Brain pericyte (primary cell): ENCODE measurements at places on chromosomes 16 and 17.

GRCh38 chr17:80195671-80196529 is 24.2 kb downstream of the SGSH start:
- DNase-seq, result no peak

DNA sequence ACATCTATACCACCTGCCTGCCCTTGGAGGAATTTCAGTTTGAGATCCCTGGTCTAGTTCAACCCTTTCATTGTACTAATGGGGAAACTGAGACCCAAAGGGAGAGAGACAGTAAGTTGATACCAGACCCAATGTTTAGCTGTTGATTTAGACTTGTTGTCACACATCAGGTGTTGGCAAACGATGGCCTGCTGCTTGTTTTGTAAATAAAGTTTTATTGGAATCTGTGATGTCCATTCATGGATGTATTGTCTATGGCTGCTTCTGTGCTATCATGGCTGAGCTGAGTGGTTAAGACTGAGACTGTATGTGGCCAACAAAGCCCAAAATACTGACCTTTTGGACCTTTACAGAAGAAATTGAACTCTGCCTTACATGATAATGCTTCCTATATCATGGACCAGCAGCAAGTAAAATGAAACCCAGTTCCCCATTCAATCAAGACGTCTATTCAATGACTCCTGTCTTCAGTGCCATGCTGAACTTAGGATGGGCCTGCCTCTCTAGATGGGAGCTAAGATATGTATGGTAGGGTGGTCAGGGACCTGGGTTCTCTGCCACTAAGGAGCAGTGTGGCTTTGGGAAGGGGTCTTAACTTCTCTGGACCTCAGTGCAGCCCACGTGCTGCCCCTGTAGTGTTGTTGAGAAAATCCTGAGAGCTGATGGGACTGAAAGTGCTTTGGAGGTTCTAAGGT is 111.0 kb downstream of the IRX5 start:
- no peak for DNase-seq

GRCh38 chr16:65123396-65124211 is 1.7 kb upstream of the CDH11 start:
- DNase-seq, result no peak

- no peak for DNase-seq
Measured at GRCh38 chr16:11084484-11084875, 140.1 kb downstream of the CLEC16A start.

DNA sequence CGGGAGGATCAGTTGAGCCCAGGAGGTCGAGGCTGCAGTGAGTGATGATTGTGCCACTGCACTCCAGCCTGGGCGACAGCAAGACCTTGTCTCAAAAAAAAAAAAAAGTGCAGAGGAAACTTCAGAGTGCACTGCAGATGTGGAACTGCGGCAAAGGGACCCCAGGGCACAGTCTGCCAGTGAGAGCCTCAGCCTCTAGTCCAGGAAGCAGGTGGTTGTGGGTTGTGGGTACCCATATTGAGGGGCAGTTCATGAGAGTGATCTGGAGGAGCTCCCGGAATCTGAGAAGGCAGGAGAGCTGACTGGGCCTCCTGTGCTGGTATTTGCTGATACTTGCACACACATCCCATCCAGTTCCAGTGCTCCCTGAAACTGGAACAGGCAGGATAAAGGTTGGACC is 13.1 kb downstream of the FOXN1 start:
- no peak for DNase-seq

DNA sequence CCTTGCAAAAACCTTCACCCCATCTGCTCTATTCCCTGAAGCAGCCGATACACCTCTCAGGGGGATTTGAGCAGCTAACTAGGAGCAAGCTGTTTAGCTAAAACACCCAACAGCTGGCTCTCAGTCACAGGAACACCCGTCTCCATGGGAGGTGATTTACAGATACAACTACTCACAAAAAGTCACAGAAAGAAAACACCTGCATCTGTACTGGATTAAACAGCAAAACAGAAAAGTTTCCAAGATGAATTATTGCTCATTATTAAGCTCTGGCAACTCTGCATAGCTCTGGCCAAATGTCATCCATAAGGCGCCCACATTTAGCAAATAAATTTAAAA is 22.3 kb downstream of the GJC1 start:
- no peak for DNase-seq

GRCh38 chr17:1422885-1423284 is 22.9 kb upstream of the YWHAE start:
- peak; percentile 68 for DNase-seq

GRCh38 chr17:13883659-13884058 is 185.6 kb upstream of the COX10 start:
- DNase-seq, result no peak

- no peak for DNase-seq
Measured at GRCh38 chr17:36185416-36185815, 9.0 kb upstream of the TBC1D3B start.

DNA sequence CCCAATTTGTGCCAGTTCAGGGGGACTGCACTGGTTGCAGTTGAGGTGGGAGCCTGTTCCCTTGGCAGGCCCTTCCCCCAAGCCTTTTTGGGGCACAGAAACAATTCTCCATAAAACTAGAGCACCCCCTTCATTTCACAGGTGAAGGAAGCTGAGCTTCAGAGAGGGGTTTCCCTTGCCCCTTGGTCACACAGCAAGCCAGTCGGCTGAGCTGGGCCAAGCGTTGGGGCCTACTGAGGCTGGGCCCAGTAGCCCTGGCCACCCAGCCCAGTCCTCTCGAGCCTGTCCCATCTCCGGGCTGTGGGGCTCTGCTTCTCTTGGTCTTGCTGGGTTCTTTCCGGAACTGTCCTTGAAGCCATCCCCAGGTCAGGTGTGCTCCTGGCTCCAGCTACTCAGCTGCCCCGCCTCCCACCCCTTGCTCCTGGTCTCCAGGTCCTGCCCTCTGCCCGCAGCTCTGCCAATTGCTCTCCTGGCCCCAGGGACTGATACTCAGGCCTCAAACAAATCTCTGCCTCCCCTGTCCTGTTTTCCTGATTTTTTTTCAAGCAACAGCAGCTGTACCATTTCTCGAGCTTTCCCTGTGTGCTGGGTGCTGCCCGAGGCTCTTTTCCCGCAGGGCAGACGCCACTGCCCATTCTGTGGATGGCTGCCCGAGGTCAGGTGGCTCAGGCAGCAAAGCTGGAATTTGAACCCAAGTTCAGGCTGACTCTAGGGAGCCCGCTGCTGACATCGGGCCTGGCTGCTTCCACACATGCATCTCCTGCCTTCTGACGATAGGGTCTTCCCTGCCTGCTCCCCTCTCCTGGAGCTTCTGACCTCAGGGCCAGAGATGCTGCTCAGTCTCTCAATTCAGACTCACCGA is 87.4 kb upstream of the NKD1 start:
- no peak for DNase-seq

DNA sequence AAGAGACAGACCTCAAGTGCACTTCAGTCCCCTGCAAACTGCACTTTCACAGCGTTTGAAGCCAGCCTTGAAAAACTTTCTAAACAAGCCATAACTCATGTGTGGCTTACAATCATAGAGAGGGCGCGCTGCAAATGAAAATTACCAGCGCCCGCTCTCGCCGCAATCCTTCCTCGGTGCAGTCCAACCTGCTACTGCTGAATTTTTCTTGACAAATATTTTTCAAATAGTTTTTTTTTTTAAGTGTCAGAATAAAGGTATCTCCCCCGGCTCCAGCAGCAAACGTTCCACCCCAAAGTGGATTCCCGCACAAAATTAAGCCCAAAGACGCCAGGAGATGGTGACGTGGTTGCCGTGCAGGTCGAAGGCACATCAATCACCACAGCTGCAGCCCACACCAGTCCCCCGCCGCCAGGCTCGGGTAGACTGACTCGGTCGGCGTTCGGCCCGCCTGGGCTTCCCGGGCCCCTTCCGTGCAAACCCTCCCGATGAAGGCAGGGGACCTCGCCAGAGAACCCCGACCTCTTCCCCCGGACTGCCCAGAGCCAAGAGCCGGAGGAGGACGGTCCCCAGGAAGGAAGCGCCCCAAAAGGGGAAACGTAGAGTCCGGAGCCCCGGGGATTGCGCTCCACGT is 630 bp downstream of the GRB2 start:
- DNase-seq, result no peak

- DNase-seq, result no peak
Measured at GRCh38 chr16:85103114-85104079, 8.9 kb downstream of the CIBAR2 start.

- no peak for DNase-seq
Measured at GRCh38 chr16:5019775-5020174, 14.0 kb downstream of the NAGPA start.

GRCh38 chr17:77676237-77676661 is 282.3 kb upstream of the TNRC6C start:
- no peak for DNase-seq

- no peak for DNase-seq
Measured at GRCh38 chr16:22373662-22374310, 633 bp downstream of the CDR2 start.
